NAMALWA (cell line): ENCODE measurements at places on chromosomes 16 and 17.

- no peak for DNase-seq
Observed at GRCh38 chr17:5693821-5694220, 109.5 kb upstream of the NLRP1 start.

GRCh38 chr16:27315333-27316037 lies 1.7 kb downstream of the IL4R start:
- peak; percentile 49 for DNase-seq

DNA sequence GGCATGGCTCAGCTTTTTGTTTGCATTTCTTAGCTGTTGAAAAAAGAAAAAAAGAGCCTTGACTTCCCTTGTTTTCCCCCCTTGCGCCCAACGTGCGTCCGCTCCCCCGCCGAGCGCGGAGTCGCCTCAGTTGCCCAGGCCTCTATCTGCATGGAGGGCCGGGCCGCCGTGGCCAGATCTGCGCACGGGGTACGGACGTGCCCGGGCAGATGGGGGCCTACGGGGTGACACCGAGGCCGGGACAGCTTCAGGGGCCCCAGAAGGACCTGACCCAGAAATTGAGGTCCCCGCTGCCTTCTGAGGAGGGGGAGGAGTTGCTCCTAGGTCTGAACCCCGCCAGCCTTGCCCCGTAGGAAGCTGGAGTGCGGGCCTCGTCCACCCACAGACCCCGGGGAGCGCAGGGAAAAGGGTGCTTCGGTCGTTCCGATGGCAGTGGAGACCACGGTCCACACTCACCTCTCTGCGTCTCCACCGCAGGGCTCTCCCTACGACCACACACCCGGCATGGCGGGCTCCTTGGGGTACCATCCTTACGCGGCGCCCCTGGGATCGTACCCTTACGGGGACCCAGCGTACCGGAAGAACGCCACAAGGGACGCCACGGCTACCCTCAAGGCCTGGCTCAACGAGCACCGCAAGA lies 1.5 kb downstream of the IRX5 start:
- DNase-seq: no peak

DNA sequence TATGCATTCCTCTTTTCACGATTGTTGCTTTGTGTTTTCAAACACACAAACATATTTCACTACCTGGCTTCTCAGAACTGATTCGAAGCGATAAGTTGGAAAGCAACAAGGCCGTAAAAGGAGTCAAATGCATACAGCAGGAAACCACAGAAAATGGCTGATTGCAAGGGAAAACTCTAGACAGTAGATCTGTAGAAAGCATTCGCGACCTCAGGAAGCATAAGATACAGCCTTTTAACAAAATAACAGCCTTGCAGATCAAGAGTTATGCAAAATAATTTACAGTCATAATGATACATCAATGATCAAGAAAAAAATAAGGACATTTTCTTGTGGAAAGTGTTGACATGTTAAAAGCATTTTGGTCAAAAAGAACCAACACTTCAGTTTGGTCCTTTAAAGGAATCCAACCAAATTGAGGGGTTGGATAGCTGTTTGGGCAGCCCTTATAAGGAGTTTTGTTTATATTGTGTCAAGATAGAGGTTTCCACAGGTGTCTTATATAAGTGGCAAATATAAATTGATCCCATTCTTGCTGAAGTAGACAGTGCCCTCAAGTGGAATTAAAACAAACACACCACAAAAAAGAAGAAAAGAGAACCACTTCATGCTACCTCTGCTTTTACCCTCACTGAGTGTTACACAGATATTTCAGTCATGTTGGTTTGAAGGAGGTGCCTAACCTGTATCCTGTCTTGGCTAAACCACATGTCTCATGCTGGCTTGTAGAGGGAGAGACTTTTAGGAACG lies 5.5 kb downstream of the CYLD start:
- peak; percentile 50 for DNase-seq

- DNase-seq: no peak
Observed at GRCh38 chr16:548586-548985, 11.6 kb upstream of the PRR35 start.

- no peak for DNase-seq
Observed at GRCh38 chr17:51088287-51088686, 32.4 kb downstream of the SPAG9 start.

DNA sequence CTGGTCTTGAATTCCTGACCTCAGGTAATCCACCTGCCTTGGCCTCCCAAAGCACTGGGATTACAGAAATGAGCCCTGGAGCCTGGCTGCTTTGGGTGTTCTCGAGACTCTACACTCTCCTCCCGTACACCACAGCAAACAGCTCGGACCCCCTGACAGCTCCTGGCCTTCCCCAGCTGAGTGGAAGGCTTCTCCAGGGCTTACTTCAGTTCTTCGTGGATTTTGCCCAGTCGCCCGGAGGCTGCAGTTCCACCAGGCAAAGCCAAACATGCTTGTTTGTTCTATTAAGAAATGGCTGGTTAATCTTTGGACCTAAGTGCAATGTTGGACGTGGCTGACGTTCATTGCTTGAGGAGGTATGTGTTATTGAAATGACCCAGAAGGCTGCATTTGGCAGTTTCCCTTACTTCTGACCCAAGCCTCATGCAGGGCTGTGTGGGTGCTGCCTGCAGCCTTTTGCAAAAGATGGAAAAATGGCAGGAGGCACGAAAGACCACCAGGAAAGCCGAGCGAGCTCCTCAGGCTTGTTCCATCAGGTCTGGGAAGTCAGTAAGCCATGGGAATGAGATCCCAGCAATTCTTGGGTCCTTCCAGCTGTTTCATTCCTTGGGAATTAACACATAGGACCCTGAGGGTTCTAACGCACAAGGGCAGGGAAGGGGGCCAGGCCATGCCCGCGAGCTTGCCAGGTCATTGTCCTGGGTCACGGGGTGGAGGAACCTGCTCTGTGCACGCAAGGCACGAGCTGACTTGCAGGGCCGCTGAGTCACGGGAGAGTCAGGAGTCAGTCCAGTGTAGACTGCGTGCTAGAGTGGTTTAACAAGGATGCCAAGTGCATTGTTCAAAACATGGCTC lies 23.9 kb upstream of the KLHDC4 start:
- no peak for DNase-seq

GRCh38 chr17:80477647-80478478 lies 1.5 kb upstream of the NPTX1 start:
- DNase-seq: no peak

GRCh38 chr17:55314784-55315491 lies 50.2 kb downstream of the HLF start:
- no peak for DNase-seq

- no peak for DNase-seq
Observed at GRCh38 chr16:66247516-66248481, 118.7 kb upstream of the CDH5 start.

DNA sequence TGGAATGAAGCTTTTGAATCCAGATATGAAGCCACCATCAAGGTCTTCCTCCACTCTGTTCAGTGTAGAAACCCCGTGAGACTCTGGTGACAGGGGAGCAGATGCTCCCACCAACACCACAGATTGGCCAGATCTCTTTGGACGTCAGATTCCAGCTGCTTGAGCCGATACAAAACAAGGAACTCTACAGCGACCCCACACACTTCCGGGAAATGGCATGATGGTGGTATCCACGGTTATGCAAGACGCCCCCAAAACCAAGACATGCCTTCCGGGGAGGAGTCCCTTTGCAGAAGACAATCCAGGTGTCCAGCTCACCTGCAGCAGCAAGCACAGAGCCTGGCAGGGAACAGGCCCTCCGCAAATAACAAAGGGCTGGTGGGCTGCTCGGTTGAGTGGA lies 19.8 kb upstream of the PITPNA start:
- no peak for DNase-seq

- no peak for DNase-seq
Observed at GRCh38 chr16:81401035-81401950, 43.3 kb upstream of the CMIP start.

- no peak for DNase-seq
Observed at GRCh38 chr16:85004587-85005205, 6.6 kb downstream of the ZDHHC7 start.

- DNase-seq: no peak
Observed at GRCh38 chr17:67528751-67529436, 151.8 kb downstream of the PITPNC1 start.

- DNase-seq: no peak
Observed at GRCh38 chr16:83453977-83454376, 353.8 kb upstream of the HSBP1 start.

DNA sequence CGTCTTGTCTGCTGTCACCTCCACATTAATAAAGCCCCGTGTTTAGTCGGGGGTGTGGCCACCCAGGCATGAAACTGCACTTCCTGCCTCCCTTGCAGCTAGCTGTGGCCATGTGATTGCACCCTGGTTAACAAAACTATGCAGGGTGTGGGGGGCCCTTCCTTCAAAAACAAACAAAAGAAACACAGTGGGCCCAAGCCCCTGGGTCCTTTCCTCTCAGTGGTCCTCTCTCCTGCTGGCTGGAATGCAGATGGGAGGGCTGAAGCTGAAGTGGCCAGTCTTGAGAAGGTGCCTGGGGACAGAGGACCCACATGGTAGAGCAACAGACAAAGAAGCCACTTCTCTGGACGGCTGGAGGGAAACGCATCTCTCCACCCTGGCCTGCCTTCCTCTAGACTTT lies 38.0 kb upstream of the FOXF1 start:
- DNase-seq: no peak

DNA sequence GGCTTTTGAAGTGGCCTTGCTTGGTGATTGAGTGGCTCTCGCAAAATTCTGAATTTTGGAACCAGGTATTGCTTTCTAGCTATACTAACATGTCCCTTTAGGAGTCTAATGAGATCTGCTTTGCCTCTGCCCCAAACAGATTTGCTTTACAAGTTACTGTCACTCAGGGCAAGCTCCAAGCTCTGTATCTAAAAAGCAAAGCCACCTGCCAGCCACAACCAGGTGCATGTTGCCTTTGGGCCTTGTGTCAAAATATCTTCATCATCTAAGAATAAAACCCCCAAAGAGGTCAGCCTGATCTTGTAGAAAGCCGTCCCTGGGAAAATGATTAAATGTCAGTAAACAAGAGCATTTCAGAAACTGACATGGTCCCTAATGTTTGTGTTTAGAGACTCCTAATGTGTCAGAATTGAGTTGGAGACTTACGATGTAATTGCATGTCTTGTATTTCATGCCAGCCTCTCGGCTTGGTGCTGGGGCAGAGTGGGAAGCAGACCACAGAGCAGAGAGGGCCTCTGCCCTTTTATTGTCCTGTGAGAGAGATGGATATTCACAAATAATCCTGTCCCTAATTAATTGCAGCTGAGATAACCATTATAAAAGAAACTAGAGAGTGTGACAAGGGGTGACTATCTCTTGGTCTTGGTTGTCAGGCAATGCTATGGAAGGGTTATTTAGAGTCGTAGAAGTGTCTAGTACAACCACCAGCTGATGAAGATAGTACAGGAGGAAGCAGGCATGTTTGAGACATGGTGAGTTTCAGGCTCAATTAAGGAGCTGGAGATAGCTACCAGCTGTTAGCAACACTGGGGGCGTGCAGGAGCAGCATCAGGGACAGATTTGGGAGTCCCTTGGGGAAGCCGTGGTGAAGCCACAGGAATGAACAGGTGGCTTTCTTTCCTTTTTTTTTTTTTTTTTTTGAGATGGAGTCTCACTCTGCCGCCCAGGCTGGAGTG lies 90.7 kb downstream of the PITPNC1 start:
- DNase-seq: peak; percentile 57

GRCh38 chr17:32487473-32488176 lies 832 bp downstream of the CDK5R1 start:
- DNase-seq: no peak

- DNase-seq: peak; percentile 69
Observed at GRCh38 chr17:76458580-76459490, 5.9 kb upstream of the UBE2O start.

GRCh38 chr17:46841561-46842379 lies 9.6 kb upstream of the WNT9B start:
- DNase-seq: no peak

GRCh38 chr17:69213059-69213813 lies 15.4 kb downstream of the ABCA10 start:
- DNase-seq: no peak

- DNase-seq: no peak
Observed at GRCh38 chr17:9700754-9701476, 55.6 kb downstream of the USP43 start.

DNA sequence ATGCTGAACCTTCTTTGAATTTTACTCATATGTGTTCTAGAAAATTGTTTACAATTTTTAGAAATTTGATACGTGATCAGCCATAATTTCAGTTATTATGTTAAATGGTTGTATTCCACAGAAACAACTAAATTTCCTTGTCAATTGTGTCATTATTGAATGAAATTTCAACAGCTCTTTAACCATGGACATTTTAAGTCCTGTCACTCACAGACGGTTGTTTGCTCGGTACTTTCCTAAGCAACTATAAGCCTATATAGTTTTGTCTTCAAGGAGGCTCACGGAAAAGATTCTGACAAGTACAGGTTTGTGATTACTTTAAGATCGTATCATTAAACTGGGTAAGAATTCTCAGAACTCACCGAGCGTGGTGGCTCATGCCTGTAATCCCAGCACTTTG lies 31.8 kb downstream of the SLC39A11 start:
- no peak for DNase-seq

- no peak for DNase-seq
Observed at GRCh38 chr16:5977329-5977728, 879.7 kb upstream of the EEF2KMT start.

- DNase-seq: peak; percentile 66
Observed at GRCh38 chr16:85570213-85570734, 42.8 kb upstream of the GSE1 start.

DNA sequence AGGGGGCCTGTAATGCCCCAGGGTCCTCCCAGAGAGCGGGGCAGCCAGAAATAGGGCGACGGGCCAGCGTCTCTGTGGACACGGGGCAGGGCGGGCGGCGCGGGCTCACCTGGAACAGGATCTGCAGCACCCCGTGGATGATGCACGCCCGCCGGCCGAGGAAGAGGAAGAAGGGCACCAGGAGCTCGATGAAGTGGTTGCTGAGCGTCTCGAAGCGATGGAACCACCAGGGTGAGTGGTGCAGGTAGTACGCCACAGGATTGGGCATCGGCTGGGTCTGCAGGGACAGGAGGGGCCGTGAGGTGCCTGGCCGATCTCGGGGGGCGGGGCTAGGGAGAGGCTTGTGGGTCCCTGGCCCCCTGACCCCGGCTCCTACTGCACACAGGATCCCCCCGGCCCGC lies 78.9 kb upstream of the GNG13 start:
- DNase-seq: no peak

GRCh38 chr16:30843501-30843900 lies 50.4 kb downstream of the BCL7C start:
- DNase-seq: no peak

- DNase-seq: no peak
Observed at GRCh38 chr17:64328036-64328858, 62.4 kb downstream of the PECAM1 start.

DNA sequence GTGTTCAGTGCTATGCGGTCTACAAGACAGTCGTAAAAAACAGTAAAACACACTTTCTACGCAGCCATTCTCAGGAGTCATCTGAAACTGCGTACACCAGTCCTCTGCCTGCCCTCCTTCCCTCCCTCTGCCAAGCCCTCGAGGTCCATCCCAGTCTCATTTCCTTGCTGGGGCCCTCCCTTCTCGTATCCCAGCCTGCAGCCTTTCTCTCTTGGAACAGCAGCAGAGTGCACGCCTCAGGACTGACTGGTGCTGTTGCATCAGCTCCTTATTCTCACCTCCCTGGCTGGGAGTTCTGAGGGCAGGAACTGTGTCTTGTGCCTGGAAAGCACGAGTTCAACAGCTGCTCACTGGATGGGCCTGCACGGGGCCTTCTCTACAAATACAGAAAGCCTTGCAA lies 12.5 kb downstream of the FAHD1 start:
- DNase-seq: no peak
